ENCODE measurements at places on chromosomes 4 and X. TPM values are rescaled to one million over a fixed set of nuclear protein-coding genes. Genes with fewer than 3 reads are reported as not detected.

HPSE gene
- total RNA-seq: 0.33 TPM

ADRA2C gene
- total RNA-seq: 0.39 TPM

TRIM2 gene
- 35.0 TPM for total RNA-seq

FAT4 gene
- 18.4 TPM for total RNA-seq

MYOZ2 gene
- total RNA-seq: 0.41 TPM

ZNF674 gene
- 7.1 TPM for total RNA-seq

MAGEA4 gene
- not detected for total RNA-seq

S100G gene
- not detected for total RNA-seq

RP2 gene
- 12.4 TPM for total RNA-seq

DNA sequence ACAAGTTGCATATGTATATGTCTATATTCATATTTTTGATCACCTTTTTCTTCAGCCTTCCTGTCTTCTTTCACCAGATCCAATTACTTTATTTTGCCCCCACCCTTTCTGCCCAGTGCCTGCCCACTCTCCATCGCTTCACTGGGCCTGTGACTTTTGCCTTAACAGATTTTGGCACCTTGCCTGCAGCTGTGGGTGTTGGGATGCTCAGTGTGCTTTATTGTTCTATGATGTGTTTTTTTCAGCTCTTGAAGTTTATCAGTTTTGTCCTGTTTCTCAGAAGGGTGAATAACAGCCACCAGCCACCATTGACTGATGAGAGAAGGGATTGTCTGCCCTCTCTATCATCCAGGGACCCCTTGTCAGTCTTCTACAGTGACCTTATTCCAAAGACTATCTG lies 77.2 kb upstream of the GALNT7 start:
- no peak overlapping the region for H3K27ac ChIP-seq
- no peak overlapping the region for H3K4me3 ChIP-seq
- no peaks in the 10 kb centered on the region for H3K4me1 ChIP-seq

DNA sequence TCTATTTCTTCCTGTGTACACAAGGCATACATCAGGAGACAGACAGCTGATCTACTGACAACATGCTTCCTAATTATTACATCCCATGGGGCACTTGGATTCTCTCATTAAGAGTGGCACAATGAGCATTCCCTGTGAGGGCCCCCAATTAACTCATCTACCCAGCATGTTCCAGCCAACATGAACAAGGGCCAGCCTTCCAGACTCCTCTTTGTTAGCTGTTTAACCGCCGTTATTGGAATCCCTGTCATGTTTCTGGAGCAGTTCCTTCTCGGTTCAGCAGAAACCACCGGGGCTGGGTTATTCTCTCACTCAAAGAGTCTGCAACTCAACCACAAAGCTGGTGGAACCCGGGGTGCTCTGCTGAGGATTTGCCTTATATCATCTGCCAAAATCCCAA lies 9.9 kb upstream of the GPM6B start:
- peaks cover 4% of the 10 kb centered on the region for H3K27me3 ChIP-seq
- no peak overlapping the region for H3K4me3 ChIP-seq
- H3K27ac ChIP-seq: no peak overlapping the region
- no peaks in the 10 kb centered on the region for H3K4me1 ChIP-seq
- H3K36me3 ChIP-seq: no peaks in the 10 kb centered on the region

GRCh38 chr4:73411731-73412414 lies 7.8 kb downstream of the ALB start:
- no peaks in the 10 kb centered on the region for H3K4me1 ChIP-seq
- H3K36me3 ChIP-seq: no peaks in the 10 kb centered on the region
- no peak overlapping the region for H3K27ac ChIP-seq
- peaks cover 15% of the 10 kb centered on the region for H3K27me3 ChIP-seq

DNA sequence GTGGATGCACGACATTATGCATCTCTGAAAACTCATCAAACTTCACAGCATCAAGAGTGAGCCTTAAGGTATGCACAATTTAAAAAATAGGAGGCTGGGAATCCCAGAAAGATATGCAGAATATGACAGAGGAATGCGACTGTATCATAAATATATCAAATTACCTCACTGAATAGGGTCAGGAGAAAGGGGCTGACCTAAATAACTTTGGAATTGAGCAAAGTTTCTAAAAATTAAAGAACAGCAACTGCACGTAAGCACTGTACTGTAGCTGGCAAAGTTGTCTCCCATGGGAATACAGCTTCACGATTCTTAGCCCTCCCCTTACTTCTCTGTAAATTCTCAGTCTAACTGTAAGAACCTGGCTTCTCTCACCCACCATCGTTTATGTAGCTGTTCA lies 397.4 kb upstream of the ZFP42 start:
- H3K4me3 ChIP-seq: no peak overlapping the region
- DNase-seq: no peak
- H3K27me3 ChIP-seq: no peaks in the 10 kb centered on the region
- peaks cover 13% of the 10 kb centered on the region for H3K36me3 ChIP-seq

- no peak for DNase-seq
- H3K27ac ChIP-seq: no peak overlapping the region
- peaks cover 7% of the 10 kb centered on the region for H3K4me1 ChIP-seq
Measured at GRCh38 chr4:153655928-153656327, 28.2 kb upstream of the TLR2 start.

DNA sequence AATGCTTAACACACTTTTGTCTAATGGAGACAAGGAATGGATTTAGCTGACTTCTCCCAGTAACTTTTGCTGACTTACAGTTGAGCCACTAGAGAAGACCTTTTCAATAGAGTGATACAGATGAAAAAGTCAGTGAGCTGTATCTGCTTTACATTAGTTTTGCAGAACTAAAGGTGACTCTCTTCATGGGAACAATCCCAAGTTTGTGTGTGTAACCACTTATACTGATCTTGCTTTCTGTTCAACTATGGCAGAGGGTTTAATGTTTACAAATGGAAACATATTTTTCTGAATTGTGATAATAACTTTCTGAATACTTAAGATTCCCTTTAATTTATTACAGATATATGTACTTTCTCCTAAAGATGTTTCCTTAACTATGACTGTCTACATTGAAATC lies 182.6 kb upstream of the PUDP start:
- peak overlapping the region; percentile 84 for H3K4me3 ChIP-seq
- DNase-seq: no peak
- peaks cover 46% of the 10 kb centered on the region for H3K4me1 ChIP-seq
- H3K27me3 ChIP-seq: no peaks in the 10 kb centered on the region
- peak overlapping the region; percentile 100 for H3K27ac ChIP-seq
- H3K36me3 ChIP-seq: peaks cover 19% of the 10 kb centered on the region

- peak; percentile 17 for DNase-seq
- peaks cover 2% of the 10 kb centered on the region for H3K27me3 ChIP-seq
- no peak overlapping the region for H3K4me3 ChIP-seq
Measured at GRCh38 chrX:45070116-45071007, 130.3 kb downstream of the DIPK2B start.

DNA sequence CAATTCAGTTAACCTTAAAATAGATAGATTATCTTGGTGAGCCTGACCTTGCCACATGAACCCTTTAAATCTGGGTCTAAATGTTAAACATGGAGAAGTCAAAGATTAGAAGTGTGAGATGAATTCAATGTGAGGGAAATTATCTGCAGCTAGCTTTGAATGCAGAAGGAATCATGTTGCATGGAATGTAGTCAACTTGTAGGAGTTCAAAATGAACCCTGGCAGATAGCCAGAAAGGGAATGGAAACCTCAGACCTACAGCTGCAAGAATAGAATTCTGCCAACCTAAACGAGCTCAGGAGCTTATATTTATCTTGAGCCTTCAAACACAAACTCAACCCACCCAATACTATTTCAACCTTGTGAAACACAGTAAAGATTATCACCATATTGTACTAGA lies 632.5 kb downstream of the KCTD8 start:
- H3K4me3 ChIP-seq: no peak overlapping the region
- no peaks in the 10 kb centered on the region for H3K36me3 ChIP-seq
- no peak overlapping the region for H3K27ac ChIP-seq
- no peaks in the 10 kb centered on the region for H3K4me1 ChIP-seq

DNA sequence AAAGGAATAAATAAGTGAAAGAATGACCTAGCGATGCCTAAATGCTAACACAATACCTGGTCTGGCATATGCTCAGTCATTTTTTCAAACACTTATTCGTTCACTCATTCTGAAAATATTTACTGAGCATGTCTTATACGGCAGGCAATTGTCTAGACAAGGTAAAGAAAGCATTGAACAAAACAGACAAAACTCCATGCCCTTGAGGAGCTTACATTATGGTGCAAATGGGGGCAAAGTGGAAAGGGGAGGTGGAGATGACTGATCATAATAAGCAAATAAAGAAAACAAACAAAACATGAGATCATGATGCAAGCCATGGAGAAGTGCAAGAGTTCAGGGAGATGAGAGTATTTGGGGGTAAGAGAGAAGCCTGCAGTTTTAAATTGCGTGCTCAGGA lies 334.6 kb upstream of the PPARGC1A start:
- no peak overlapping the region for H3K4me3 ChIP-seq
- no peaks in the 10 kb centered on the region for H3K36me3 ChIP-seq
- H3K27ac ChIP-seq: no peak overlapping the region

- no peak for DNase-seq
- no peaks in the 10 kb centered on the region for H3K36me3 ChIP-seq
- H3K4me3 ChIP-seq: no peak overlapping the region
Measured at GRCh38 chr4:56861360-56861759, 39.9 kb upstream of the SPINK2 start.

DNA sequence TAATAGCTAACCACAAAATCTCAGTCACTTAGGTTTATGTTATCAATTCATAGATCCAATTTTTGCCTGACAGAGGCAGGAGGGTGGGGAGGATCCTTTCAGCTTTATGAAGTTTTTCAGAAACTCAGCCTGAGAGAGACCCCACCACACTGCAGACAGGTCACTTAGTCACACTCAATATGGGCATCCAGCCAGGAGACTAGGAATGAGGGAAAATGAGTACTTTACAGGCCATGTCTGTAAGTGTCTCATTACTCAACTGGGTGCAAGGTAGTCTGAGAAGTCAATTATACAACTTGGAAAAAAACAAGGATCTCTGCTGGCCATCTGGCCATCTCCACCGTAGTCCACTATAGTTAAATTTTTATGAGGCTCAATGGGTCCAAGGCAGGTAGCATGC lies 365.9 kb downstream of the INPP4B start:
- peaks cover 22% of the 10 kb centered on the region for H3K4me1 ChIP-seq
- H3K27me3 ChIP-seq: no peaks in the 10 kb centered on the region
- H3K4me3 ChIP-seq: no peak overlapping the region
- no peaks in the 10 kb centered on the region for H3K36me3 ChIP-seq

DNA sequence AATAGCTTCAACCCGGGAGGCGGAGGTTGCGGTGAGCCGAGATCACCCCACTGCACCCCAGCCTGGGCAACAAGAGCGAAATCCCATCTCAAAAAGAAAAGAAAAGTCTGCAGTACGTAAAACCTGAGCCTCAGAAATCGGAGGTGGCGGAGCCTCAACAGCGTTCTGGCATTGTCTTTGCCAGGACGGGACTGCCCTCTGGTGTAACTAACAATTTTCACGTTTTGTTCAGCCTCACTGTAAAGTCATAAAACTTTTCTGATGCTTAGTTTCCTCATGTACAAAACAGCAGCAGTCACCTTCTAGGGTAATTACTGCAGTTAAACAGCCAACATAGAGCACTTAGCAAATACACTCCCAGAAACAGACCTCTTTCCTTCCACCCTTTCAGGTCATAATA lies 121.7 kb downstream of the RBM47 start:
- peaks cover 3% of the 10 kb centered on the region for H3K27me3 ChIP-seq
- no peaks in the 10 kb centered on the region for H3K36me3 ChIP-seq
- DNase-seq: no peak
- H3K27ac ChIP-seq: no peak overlapping the region
- H3K4me1 ChIP-seq: peaks cover 10% of the 10 kb centered on the region
- H3K4me3 ChIP-seq: no peak overlapping the region

Data from HFFc6 (cell line).